ENCODE measurements at places on chromosomes 6 and 20. TPM values are rescaled to one million over a fixed set of nuclear protein-coding genes. Genes with fewer than 3 reads are reported as not detected.

- no peak for DNase-seq
Observed at GRCh38 chr6:165692106-165692653, 29.1 kb upstream of the PDE10A start.

DNA sequence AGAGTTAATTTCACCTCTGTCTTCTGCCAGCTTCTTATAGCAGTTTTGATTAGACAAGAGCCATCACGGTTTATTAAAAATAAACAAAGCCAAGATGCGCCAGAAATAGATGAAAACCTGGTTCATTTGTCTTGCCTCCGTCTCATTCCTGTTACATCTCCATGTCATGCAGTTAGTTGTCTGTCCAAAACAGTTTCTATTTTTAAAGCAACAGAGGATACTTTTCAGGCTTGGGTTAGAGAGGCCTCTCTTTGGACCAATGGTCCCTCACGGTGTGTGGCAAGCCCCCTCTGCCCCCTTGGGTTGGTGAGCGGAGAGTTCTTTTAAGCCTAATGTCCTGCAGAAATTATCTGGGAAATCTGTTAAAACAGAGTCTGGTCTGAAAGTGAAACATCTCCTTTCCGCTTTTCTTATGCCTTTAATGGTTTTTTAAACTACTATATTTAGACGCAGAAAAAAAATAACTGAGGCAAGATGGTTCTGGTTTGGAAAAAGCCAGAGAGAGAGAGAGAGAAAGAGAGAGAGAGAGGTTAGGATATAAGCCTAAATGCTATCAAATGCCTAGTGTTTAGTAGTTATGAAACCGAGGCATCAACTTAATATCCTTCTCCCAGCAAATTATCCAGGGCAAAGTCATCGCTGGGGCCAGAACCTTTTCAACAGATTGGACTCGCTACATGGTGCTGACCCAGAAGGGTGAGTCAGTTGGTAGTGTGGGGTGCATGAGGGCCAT is 64.5 kb downstream of the ZDHHC14 start:
- no peak for DNase-seq

GRCh38 chr20:6732001-6732447 is 35.5 kb upstream of the BMP2 start:
- no peak for DNase-seq

Gene SLC22A3
- 5.8 TPM for total RNA-seq

DNA sequence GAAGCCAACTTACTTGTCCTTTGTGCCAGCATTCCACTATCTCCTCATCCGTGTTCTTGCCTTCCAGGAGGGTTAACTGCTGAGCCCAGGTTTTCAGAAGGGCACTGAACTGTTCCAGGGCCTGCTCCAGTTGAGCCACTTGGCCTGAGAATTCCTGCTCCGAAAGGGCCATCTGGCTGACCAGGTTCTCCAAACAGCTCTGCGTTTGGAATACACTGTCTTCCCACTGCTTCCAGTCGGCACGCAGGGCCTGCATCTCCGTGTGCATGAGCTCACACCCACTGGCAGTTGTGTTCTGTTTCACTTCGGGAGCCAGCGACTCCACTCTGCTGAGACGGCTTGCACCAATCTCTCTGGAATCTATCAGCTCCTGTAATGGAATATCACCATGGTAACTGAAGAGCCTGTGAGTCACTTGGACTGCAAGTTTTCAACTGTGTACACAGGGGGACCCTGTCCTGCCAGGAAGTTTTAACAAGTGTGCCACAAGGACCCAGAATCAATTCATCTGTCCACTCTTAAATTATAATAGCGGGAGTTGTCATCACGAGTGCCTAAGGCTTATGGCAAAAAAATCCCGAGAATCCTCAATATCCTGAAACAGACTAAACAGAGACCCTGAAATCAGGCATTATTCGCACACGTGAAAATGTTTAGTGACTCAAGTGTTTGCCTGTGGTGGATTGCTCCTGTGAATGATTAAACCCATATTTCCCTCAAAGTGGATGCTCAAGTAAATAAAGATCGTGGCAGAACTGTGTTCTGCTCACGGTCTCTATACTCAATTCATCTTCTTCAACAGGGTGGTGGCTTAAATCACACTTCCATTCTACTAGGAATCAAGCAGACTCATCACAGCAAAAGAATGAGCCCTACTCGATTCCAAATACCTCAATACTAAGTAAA is 255.9 kb downstream of the SYNE1 start:
- peak; percentile 97 for DNase-seq

- DNase-seq: no peak
Observed at GRCh38 chr20:16296931-16297330, 276.3 kb downstream of the KIF16B start.

GRCh38 chr20:47208534-47209174 is 147.8 kb downstream of the ZMYND8 start:
- DNase-seq: no peak
